Myocyte (in vitro differentiated cells): ENCODE measurements at places on chromosomes 2 and 18. TPM values are rescaled to one million over a fixed set of nuclear protein-coding genes. Genes with fewer than 3 reads are reported as not detected.

DNA sequence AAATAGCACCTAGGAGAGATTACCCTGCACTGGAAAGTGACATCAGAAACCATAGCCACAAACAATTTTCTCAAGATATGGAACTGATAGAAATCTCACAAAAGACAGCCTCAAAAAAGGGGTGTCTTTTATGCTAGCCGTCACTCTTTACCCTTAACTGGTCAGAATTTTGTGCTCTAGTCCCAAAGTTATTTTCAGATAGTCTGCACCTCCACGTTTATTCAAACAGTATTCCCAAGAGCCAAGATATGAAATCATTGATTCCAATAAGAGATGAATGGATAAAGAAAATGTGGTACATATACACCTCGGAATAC, 23.5 kb upstream of the PMAIP1 start:
- no peak for DNase-seq

- DNase-seq = no peak
These were observed 121.0 kb upstream of the KYNU start for GRCh38 chr2:142756430-142756829.

Gene AQP4
- total RNA-seq = not detected in 2 replicates

DNA sequence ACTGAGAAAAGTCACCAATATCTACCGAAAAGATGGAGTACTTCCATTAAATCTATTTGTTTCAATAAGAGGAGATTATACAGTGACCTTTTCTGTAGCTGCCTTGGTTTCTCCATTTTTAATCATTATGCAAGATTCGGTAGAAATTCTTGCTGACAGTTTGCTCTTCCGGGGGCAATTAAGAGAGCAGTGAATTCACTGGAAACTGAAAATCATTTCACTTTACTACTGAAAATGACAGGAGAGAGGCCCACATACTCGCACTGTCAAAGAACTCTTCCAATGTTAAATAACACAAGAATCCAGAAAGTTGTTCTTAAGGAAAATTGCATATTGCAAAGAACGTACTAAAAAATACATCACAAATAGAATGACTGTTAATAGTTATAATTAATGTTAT, 699.3 kb downstream of the CBLN2 start:
- no peak for DNase-seq

DNA sequence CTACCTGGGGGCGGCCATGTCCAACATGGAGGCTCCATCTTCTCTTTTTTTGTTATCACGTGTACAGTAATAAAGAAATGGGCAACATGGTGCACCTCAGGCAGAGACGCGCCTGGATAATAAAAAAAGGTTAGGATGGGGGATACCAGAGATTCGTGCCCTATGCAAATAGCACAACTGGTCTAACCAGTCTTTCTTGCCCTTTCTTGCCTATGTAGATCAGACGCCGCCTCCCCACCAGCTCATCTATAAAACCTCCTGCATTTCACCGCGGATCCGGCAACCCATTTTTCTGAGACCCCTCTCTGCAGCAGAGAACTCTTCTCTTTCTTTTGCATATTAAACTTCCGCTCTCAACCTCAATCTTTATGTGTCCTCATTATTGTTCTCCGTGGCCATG, 68.7 kb downstream of the MYL12B start:
- no peak for DNase-seq
